AG20443 (cell line): ENCODE measurements at places on chromosomes 2 and 18.
A peak's percentile ranks its signal among the peaks of the same experiment; 100 is the strongest.

DNA sequence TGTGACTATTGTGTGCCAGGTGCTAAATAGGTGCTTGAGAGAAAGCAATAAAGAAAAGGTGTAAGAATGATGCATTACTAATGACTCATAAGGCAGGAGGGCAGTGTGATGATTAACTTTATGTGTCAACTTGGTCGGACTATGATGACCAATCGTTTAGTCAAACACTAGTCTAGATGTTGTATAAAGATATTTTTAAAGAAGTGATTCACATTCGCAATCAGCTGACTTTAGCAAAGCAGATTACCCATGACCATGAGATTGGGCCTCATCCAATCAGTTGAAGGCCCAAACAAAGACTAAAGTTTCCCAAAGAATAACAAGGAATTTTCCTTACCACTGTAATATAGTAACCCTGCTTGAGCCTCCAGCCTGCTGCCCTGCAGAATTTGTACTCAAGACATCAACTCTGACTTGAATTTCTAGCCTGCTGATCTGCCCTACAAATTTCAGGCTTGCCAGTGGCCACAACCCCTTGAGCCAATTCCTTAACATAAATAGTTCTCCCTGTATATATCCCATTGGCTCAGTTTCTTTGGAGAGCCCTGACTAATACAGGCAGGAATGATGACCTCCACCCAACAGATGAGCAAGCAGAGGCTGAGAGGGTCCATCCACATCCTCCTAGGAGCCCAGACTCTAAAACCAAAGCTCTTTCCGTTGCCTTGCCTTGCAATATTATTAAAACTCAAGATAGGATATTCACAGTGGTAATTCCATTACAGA is 132.6 kb downstream of the ACTR3 start:
- peak; percentile 47 for DNase-seq

GRCh38 chr2:40955635-40956034 is 503.7 kb upstream of the SLC8A1 start:
- no peak for DNase-seq

DNA sequence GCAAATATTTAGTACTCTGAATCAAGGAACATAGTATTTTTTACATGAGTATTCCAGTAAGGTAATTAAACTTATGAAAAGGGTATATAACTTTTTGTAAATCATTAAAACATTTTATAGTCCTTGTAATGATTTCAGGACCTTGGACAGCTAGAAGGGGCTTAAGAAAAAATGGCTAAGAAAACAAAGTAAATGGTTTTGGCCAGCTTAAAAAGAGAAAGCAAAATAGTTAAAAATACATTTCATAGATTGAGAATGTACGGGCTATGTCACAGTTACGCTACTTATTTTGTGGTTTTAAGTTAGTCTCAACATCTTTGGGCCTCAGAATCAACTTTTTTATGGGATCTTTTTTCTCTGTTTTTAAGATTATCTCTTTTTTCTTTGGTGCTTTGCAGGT is 26.7 kb downstream of the POLI start:
- no peak for DNase-seq

GRCh38 chr2:136131961-136132824 is 14.2 kb upstream of the CXCR4 start:
- DNase-seq, result no peak

GRCh38 chr2:70431716-70432347 is 121.8 kb downstream of the TGFA start:
- no peak for DNase-seq

- no peak for DNase-seq
These were observed 84.7 kb downstream of the FAM161A start for GRCh38 chr2:61769093-61769675.

DNA sequence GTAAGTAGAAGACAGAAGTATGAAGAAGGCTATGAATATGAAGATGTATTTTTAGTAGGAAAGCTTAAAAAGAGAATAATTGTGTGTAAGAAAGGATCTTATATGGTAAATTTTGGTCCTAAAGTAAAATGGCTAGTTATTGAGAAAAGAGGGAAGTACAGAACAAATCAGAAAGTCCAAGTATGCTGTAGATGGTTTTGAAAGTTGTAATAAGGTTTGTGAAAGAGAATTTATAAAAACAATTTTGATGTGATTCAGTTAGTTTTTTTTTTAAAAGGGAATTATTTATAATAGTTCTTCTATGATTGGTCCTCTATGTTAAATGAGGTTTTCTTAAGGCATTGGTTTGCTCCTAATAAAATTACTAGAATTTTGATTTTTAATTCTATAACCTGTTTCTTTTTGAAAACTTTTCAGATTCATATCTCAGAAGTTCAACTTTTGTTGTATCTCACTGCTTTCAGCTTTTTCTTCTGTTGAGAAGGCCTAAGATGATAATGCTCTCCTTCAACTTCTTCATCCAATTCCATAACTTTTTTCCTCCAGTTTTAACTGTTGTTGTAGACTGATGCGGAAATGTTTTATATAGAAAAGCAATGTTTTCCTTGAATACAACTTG is 322.7 kb downstream of the NOL4 start:
- DNase-seq, result no peak
